A375 (cell line): ENCODE measurements at places on chromosomes 6 and 20. TPM values are rescaled to one million over a fixed set of nuclear protein-coding genes. Genes with fewer than 3 reads are reported as not detected.

HCRTR2 gene
- total RNA-seq, result not detected in 2 replicates

SLC17A3 gene
- not detected in 2 replicates for total RNA-seq

KIZ gene
- 13.1 and 15.0 TPM in 2 replicates for total RNA-seq

POU5F1 gene
- 0.21 TPM in 1 of 2 replicates, not detected in the other for total RNA-seq

VNN1 gene
- 0.08 TPM in 1 of 2 replicates, not detected in the other for total RNA-seq

LSM2 gene
- 39.2 and 40.2 TPM in 2 replicates for total RNA-seq

RIPPLY2 gene
- total RNA-seq, result 0.11 TPM in 1 of 2 replicates, not detected in the other

CGAS gene
- total RNA-seq, result 0.03 TPM in 1 of 2 replicates, not detected in the other

TRIM10 gene
- total RNA-seq, result not detected in 2 replicates

COX4I2 gene
- not detected in 2 replicates for total RNA-seq

CD83 gene
- total RNA-seq, result 7.2 and 9.0 TPM in 2 replicates

RSPO4 gene
- not detected in 2 replicates for total RNA-seq

GPR6 gene
- total RNA-seq, result not detected in 2 replicates

RRAGD gene
- 4.0 and 4.5 TPM in 2 replicates for total RNA-seq

FKBP1C gene
- 0.11 TPM in 2 replicates for total RNA-seq

TASP1 gene
- 9.2 and 16.7 TPM in 2 replicates for total RNA-seq

ELOVL5 gene
- 37.3 and 37.4 TPM in 2 replicates for total RNA-seq

ABRACL gene
- 25.5 and 33.6 TPM in 2 replicates for total RNA-seq

TMEM242 gene
- total RNA-seq, result 7.8 and 9.9 TPM in 2 replicates
